T follicular helper cell (primary cell): ENCODE measurements at places on chromosomes 6 and 20.

DNA sequence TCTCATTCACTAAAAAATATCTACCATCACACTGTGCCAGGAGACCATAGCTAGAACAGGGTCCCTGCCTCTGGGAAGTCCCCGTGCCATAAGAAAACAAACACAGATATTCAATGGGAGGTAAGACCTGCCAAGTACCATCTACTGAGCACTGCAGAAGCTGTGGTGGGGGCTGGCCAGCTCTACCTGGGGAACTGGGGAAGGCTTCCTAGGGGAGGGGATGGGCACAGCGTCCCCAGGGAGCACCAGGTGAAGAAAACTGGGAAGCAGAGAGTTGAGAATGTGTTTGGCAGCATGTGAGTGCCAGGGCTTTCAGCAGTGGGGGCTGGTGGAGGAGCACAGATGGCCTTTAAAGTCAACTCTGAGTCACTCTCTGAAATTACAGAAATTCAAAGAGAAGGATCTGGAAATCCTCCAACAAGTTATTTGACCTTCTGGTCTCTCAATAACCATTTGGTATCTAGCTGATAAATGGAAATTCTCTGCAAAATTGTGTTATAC, 85.2 kb downstream of the SHLD1 start:
- peak; percentile 18 for DNase-seq

GRCh38 chr6:115832786-115833185, 227.9 kb downstream of the FRK start:
- no peak for DNase-seq

GRCh38 chr6:163985040-163985439, 570.5 kb downstream of the QKI start:
- no peak for DNase-seq

GRCh38 chr6:116471531-116471930, 10.4 kb downstream of the CALHM6 start:
- no peak for DNase-seq

DNA sequence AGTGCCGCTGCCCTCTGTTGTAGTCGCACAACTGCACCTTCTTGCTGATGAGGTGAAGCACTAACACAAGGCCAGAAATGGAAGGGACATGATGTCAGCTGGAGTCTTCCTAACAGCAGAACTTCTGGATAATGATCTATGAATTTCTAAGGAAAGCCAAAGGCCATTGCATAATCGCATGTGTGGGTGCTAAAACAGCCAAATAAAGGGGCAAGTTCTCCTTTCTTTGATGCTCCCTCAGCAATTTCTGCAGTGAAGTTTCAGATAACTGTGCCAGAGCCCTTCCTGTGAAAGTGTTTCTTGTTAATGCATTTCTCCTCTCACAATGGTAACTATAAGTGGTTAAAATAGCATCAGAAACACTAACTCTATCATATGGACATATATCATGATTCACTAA, 8.0 kb upstream of the F13A1 start:
- DNase-seq: no peak

GRCh38 chr6:34792605-34793500, 970 bp downstream of the BLTP3A start:
- DNase-seq: no peak

GRCh38 chr6:12595161-12595811, 121.3 kb upstream of the PHACTR1 start:
- no peak for DNase-seq

- DNase-seq: no peak
Measured at GRCh38 chr6:129643176-129643575, 66.8 kb downstream of the ARHGAP18 start.

GRCh38 chr20:35339007-35339406, 46.8 kb upstream of the FAM83C start:
- DNase-seq: no peak

DNA sequence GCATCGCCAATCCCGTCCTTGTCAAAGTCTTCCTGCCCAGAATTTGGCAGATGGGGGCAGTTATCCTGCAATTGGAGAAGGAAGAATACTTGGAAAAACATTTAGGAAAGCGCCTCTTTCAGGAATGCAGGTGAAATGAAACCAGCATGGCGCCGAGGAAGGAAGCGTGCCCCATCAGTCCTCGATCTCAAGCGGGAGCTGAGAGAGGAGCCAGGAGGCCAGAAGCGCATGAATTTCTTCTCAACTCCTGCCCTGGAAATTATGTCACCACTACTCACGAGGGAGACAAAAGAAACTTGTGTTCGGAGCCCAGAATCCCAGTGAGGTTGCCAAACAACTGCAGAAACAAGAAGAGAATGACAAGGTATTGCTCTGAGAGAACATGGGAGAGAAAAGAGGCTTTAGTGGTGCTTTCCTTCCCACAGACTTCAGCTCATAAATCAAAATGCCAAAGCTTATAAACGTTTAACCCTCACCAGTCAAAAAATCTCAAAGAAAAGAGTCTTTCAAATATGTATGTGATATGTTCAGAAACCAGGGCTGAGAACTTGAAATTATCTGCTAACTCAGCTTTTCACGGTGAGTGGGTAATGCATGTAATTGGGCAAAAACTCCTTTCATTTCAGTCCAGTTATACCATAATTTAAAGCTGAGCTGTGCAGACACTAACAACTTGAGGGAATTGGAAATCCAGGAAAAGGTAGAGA, 23.9 kb downstream of the THBS2 start:
- DNase-seq: no peak

- DNase-seq: no peak
Measured at GRCh38 chr20:38286586-38287531, 17.1 kb upstream of the BPI start.

GRCh38 chr20:25984933-25985332, 288.3 kb upstream of the ZNF337 start:
- DNase-seq: peak; percentile 20

DNA sequence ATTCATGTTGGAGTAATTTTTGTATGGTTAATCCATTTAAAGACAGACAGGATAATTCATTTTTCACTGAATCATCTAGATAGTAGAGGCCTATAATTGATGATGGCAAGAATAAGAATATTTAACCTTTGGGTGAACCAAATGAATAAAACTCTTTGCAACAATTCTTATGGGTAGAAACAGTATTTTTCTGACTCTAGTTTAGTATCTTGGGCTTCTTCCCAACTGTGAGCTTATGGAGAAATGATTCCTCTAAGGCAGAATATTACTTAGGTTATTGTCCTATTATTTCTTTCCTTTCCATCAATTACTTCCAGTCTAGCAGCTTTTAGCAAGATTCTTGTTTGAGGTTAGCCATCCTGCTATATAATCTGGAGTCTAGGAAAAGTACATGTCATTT, 734.9 kb upstream of the FLRT3 start:
- no peak for DNase-seq

DNA sequence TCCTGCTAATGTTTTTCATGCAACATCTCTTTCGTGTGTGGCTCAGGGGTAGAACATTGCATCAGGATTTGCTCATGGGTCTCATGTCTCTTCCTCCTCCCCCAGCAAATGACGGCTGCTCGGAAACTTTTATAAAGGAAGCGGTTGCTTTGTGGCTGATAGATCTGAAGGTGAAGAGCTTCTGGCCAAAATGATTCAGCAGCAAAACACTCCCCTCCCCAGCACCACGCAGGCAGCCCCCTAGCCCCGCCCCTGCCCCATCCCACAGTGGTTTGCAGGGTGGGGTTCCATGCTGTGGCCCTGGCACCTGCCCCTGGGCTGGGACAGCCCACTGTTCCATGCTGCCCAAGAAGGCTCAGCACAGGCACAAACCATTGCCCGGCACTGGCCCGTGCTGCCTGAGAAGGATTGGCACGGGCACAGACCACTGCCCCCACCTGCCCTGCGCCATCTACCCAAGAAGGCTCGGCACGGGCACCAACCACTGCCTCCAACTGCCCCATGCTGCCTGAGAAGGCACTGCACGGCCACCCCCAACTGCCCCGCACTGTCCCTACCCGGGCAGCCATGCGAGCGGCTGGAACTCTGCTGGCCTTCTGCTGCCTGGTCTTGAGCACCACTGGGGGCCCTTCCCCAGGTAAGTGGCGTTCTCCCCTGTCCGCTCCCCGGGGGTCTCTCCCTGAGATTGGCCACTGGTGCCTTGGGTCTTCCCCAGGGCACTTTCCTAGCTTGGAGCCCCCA, at the start of gene CST7:
Gene CST7 (plus strand): TSS at position 331 of the 741 bp plus-strand sequence. CDS start 237 bp downstream, at position 568.
- peak; percentile 61 for DNase-seq

- DNase-seq: no peak
Measured at GRCh38 chr6:140736231-140736630, 1361.8 kb upstream of the CITED2 start.

DNA sequence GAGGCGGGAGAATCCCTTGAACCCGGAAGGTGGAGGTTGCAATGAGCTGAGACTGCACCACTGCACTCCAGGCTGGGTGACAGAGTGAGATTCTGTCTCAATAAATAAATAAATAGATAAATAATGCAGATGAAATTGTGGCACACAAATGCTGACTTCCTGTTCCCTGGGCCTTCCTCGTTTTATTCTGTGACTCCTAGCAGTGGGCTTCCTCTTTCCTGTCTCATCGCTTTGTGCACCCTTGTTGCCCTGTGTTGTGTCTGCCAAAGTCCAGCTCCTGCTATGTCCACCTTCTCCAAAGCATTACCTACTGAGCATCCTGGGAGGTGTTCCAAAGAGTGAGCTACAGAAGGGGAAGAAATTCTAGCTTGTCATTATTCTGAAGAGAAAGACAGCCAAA, 100.2 kb upstream of the TIAM2 start:
- no peak for DNase-seq

GRCh38 chr6:29558439-29559079, 973 bp downstream of the UBD start:
- no peak for DNase-seq

- DNase-seq: no peak
Measured at GRCh38 chr6:170459451-170459850, 93.7 kb downstream of the PSMB1 start.

- no peak for DNase-seq
Measured at GRCh38 chr20:4838526-4838925, 116.8 kb downstream of the PRND start.

- DNase-seq: no peak
Measured at GRCh38 chr6:21767891-21768648, 174.5 kb downstream of the SOX4 start.

DNA sequence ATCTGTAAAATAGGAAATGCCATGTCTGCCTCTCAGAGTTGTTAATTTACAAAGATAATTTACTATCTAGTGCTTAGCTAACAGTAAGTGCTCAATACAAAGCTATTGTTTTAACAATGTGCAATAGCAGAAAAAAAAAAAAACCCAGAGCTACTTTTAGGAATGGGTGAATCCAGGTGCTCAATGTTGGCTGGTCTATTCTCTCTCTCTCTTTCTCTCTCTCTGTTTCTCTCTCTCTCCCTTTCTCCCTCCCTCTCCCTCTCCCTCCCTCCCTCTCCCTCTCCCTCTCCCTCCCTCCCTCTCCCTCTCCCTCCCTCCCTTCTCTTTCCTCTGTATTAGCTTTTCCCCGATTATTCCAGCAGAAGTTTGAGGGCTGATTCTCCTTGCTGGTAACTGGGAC, 14.0 kb downstream of the PDRG1 start:
- DNase-seq: no peak

DNA sequence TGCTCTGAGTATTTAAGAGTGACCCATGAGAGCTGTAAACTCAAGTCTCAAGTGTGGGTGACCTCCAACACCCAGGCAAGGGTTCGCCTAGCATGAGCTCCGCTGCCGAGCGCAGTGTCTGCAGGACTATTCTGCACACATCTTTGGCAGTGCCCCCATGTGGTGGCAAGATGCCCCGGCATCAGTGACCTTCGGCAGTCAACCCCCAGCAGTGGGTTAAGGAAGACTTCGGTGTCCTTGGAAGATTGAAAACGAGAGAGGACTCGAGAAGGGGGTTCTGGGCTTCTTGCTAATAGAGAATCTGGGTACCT, 43.1 kb downstream of the RBM38 start:
- no peak for DNase-seq

DNA sequence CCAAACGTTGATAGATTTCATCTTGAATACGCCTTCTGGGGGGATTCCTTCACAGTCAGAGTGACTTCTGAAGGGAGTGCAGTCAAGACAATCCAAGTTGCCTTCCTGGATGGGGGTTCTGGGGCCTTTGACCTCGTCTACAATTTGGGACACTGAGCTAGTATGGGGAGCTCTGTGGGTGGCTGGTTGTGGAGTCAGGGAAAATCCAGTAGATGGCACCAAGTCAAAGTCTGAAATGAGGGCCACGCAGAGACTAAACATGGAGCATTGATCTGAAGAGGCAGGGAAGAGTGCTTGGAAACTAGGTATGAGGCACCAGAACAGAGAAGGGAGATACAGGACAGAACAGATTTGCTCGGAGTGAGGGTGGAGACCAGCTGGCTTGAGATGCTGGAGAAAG, 43.6 kb upstream of the CCN6 start:
- no peak for DNase-seq

DNA sequence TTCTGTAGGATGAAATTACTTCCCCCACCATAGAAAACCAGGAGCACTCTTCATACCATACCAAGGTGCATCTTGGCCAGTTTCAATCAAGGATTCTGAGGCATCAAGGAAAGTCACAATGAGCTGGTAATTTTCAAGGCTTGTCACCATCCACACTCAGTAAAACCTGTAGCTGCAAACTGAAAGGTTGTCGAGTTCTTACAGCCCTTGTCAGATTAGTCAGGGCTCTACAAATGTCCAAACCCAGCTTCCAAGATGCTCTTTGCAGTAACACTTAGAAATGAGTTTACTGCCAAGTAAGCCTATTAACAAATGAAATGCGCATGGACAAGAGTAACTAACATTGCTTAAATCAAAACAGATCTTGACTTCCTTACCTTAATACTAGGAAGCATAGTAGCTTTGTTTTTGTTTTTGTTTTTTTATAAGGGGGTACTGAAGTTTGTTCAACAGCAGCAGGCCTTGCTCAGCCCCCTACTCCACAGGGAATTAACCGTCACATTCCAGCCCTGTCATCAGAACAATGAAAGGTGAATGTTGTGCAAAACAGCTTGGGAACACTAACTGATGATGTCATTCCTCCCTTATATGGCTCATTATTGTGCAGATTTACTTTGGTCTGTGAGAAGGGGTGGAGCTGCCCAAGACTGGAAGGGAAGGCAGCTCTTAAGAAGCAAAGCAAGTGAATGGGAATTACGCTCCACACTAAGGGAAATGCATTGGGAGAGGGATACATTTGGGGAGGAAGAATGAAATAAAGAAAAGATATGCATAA, 49.9 kb upstream of the TMEM30A start:
- no peak for DNase-seq

- DNase-seq: no peak
Measured at GRCh38 chr20:54433636-54434035, 41.8 kb upstream of the DOK5 start.

- DNase-seq: peak; percentile 5
Measured at GRCh38 chr6:130848945-130849344, 21.7 kb downstream of the SMLR1 start.

- no peak for DNase-seq
Measured at GRCh38 chr20:57712851-57713504, 3.2 kb upstream of the PMEPA1 start.

- DNase-seq: no peak
Measured at GRCh38 chr6:54892831-54893230, 46.3 kb downstream of the FAM83B start.

DNA sequence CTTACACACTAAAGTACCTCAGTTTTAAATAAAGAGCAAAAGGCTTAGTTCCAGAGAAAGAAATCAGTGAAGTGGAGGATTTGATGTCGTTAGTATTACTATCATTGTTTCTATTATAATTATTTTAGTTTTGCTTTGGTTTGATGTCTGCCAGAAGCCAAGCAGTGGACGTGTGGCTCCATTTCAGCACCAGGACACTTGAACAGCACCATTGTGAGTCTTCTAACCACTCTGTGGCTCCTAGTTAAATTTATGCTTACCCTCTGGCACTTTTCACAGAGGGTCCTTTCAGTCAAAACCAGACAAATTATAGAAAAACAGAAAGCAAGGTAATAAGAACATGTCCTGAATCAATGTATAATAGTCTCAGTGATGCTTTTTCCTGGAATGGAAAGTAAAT, 3.4 kb downstream of the COL9A1 start:
- DNase-seq: no peak
